Anterior cingulate cortex (tissue), 58 donors: ENCODE measurements at places on chromosomes 2 and 18.
A peak's percentile ranks its signal among the peaks of the same experiment; 100 is the strongest.

- DNase-seq, result no peak
Measured at GRCh38 chr18:13287372-13287771, 68.8 kb downstream of the LDLRAD4 start.

DNA sequence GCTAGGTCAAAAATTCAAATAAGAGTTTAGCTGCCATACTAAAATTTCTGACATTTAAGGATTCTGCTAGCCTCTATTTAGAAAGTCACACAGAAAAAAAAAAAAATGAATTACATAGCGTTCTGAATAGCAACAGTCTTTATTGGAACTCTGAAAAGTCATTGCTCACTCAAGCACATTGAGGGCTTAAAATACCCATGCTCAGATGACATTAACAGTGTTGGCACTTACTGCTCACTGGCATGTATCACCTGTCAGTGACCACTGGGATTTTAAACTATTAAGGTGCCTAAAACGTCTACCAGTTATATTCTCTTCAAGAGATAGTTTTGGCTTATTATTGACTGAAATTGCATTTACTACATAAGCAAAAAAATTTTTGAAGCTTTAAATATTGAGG is 468.0 kb upstream of the SPHKAP start:
- DNase-seq, result no peak

- DNase-seq, result no peak
Measured at GRCh38 chr18:8754995-8755960, 49.9 kb downstream of the MTCL1 start.

DNA sequence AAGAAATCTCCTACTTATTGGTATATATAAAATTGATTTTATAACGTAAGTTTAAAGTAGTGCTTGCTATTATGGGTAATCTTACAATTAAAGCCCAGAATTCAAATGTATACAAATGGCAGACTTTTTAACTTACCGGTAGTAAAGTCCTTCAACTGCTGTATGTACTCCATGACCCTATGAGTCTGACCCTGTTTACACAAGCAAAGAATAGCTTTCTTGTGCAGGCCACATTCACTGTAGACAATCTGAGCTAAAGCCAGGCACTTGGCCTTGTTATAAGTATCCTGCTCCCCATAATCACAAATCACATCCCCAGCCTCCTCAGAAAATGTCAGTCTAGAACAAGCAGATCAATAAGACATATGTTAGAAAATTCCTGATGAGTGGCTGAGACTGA is 51.7 kb downstream of the CLHC1 start:
- DNase-seq, result no peak

DNA sequence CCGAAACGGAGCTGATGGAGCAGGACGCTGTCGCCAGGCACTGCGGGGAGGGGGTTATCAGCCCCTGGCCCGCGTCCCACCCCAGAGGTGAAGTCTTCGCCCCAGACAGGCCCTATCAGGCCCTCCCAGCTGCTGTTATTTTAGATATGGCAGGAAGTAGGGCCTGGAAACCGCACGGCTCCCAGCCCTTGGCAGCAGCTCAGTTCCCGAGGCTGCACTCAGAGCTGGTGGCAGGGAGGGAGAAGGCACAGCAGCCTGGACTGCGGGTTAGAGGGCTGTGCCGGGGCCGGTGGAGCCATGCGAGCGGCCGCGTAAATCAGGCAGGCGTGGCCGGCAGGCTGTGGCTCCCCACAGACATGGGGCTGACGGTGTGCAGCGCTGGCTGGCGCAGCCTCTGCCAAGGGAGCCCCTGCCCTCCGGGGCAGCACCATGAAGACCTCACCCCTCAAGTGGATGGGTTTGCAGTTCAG is 111.4 kb downstream of the NFATC1 start:
- peak; percentile 67 for DNase-seq

- DNase-seq, result no peak
Measured at GRCh38 chr2:68230241-68231060, 21.9 kb downstream of the PPP3R1 start.

GRCh38 chr18:53943326-53943860 is 281.1 kb downstream of the MBD2 start:
- no peak for DNase-seq

DNA sequence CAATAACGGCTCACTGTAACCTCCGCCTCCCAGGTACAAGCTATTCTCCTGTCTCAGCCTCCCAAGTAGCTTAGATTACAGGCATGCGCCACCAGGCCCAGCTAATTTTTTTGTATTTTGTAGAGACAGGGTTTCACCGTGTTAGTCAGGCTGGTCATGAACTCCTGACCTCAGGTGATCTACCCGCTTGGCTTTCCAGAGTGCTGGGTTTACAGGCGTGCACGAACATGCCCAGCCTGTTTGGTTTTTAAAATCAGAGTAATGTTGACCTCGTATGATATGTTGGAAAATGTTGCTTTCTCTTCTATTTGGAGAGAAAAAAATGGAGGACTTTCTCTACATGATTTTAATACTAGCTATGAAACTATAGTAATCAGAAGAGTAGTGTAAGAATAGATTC is 386.2 kb downstream of the PTH2R start:
- no peak for DNase-seq

DNA sequence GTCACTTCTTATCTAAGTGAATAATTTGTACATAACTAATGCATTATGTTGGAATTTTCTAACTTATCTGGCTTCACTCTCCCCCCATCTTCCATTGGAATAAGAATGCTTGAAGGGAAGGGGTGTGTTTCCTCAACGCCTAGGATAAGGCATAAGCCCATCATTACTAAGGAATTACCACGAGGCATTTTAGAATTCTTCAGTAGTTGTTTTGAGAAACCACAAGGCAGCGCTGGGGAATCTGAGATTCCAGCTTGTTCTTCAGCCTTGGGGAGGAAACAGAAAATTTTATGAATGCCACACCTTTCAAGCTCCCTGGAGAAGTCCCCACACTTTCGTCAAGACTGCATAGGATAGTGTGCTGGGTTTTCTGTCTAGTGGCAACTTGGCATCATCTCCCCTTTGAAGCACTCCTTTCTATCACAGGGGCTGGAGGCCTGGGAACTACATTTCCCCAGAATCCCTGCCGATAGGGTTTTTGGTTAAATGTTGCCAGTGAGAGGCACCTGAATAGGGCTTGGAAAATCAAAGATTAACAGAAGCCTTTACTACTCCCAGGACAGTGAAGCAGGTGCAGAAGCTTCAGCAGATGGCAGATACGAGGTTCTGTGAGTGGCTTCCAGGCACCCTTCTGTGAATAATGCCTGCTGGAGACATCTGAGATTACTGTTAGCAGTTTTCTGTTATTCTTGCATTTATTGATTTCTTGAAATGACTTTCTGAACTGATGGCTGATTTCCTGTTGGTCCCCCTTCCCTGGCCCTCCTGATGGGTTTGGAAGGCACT is 192.7 kb upstream of the REV1 start:
- DNase-seq, result no peak

DNA sequence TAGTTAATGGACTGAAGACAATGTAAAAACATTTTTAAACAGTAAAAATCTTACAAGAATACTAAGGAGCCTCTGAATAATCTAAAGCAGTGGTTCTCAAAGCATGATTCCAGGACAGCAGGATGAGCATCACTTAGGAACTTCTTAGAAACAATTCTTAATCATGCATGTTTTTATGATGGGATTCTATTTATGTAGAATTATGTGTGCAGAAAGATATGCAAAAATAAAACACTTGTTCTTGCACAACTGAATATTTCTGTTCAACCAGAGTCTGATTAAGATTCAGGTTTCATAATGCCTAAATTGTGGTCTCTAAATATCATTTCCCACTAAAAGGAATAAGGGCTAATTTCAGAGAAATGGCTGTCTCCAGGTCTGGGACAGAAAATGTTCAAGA is 69.2 kb upstream of the MTIF2 start:
- no peak for DNase-seq

GRCh38 chr2:131077182-131077846 is 15.9 kb downstream of the FAM168B start:
- DNase-seq, result no peak

- no peak for DNase-seq
Measured at GRCh38 chr2:132645722-132646539, 24.1 kb downstream of the LYPD1 start.

- no peak for DNase-seq
Measured at GRCh38 chr18:75010278-75010677, 198.7 kb downstream of the PTGR3 start.

GRCh38 chr18:23738151-23738550 is 48.9 kb downstream of the LAMA3 start:
- DNase-seq, result no peak

DNA sequence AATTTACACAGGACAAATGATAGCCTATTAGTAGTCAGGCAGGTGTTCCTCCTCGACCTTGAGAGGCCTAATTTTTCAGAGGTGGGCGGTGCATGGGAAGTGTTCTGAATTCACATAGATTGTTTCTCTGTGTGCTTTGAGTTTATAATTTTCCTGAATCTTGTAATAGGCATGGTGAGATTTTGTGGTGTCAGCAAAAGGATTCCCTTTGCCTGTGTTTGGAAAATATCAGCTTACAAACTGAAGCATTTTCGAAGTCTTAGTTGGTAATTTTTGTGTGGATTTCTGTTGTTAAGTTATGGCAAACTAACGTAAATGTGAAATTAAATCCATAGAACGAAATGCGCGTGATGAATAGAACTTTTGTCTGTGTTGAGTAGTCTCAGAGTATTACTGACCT is 194.0 kb upstream of the RBMS1 start:
- no peak for DNase-seq

- DNase-seq, result no peak
Measured at GRCh38 chr2:215431778-215432758, 3.8 kb downstream of the FN1 start.

- DNase-seq, result no peak
Measured at GRCh38 chr2:443216-443615, 155.3 kb upstream of the ALKAL2 start.

DNA sequence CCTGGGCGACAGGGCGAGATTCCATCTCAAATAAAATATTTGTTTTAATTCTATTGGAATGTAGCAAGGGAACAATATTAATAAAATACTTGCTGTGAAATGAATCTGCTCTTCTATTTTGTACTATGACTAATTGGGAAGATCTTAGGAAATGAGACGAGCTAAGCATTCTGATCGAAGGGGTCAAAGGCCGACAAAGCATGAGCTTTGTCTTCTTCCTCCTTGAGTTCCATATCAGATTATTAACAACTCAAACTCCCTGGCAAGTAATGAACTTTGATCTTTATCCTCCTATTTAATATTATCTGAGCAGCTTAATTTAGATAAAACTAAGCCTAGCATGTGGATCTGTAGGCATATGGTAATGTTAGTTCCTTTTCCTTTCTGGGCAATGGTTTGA is 15.5 kb downstream of the GEMIN6 start:
- DNase-seq, result no peak

DNA sequence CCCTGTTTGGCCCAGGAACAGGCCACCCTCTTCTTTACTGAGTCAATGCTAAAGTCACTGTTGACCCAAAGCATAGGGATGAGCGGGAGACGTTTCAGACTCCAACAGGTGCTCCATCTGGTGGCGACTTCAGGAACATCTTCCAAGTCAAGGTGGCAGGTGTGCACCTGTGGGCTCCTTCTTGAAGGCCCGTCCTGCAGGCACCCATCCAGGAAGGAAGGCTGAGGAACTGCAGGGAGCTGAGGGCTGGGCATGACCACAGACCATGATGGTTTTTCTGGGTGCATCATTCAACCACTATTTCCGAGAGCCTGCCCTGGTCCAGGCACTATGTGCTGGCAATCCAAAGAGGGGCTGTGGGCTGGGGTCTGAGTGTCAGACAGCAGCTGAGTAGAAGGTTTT is 142.8 kb downstream of the NDUFA10 start:
- peak; percentile 8 for DNase-seq

DNA sequence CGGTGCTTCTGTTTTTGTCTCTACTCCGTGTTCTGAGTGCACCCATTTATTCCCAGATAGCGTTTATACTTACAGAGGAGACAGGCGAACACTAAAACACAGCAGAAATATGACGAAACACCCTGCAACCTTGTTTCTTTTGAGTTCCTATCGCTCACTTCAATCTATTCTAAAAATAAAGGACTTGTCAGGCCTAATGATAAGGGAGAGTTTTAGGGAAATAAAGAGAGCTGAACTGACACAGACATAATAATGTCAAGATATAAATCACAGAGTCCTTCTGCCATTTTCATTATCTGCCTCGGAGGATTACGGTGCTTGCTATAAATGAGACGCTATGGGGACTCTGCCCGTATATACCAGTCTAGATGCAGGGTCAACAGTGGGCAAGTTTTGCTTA is 659.7 kb upstream of the SALL3 start:
- DNase-seq, result no peak

- DNase-seq, result no peak
Measured at GRCh38 chr2:147356157-147356556, 488.7 kb upstream of the ACVR2A start.
